ENCODE measurements at places on chromosomes 2 and 18.

DNA sequence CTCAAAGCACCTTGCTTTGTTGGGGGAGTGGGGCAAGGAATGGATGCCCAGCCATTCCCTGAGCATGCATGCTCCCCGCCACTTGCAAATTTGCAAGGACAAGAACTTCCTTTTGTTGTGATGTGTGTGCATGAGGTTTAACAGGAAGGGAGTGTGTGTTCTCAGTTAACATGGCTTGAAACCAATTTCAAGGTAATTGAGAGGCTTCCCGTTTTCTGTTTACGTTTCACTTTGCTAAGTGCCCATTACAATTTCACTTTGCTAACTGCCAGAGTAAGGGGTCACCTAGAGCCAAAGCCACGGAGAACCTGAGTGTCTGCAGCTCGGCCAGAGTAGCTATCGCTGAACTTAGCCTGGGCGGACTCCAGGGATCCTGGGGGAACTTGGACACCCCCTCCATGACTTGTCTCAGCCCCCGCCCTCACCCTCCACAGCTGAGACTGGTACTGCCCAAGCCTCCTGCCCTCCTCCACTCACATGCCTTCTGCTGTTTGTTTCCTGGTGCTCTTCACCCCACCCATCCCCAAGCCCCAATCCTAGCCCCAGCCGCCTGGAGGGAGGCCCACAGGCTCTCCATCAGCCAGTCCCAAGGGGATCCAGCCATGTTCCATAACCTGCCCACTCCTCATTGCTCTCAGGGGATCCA lies 53.6 kb upstream of the LAPTM4A start:
- DNase-seq, result no peak

DNA sequence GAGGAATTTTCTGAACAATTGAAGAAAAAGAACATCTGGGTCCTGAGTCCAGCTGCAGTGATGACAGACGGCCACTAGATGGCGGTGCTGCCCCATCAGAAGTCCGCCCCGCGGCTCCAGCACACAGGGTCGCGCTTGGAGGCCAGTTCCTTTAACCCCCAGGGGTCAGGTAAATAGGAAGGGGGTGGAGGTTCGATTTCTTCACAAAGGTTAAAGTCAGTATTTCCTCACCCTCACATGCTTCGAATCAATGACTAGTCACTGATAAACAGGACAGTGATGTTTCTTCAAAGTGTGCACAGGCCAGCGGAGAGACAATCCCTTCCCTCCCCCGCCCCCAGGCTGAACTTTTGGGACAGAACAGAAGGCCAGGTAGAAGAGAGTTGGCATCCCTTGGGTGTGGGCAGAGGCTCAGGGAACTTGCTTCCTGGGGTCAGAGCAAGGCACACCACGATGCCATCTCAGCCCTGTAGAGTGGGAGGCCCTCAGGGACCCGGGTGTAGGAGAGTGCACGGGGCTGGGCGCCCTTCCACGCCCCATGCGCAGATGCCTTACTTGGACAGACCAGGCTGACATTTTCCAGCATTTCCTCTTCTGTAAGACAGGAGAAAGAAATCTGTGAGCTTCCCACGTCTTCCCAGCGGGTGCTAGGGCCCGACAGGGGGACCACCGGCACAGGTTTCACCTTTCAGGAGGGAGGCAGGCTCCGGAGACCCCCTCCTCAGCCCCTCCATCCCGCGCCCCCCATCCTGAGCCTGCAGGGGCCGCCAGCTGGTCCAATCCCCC lies 722 bp downstream of the APOB start:
- DNase-seq, result peak; percentile 26

GRCh38 chr2:33136566-33136965 lies 189.8 kb downstream of the LTBP1 start:
- DNase-seq, result no peak

GRCh38 chr2:15006667-15007066 lies 374.1 kb downstream of the LRATD1 start:
- DNase-seq, result no peak

DNA sequence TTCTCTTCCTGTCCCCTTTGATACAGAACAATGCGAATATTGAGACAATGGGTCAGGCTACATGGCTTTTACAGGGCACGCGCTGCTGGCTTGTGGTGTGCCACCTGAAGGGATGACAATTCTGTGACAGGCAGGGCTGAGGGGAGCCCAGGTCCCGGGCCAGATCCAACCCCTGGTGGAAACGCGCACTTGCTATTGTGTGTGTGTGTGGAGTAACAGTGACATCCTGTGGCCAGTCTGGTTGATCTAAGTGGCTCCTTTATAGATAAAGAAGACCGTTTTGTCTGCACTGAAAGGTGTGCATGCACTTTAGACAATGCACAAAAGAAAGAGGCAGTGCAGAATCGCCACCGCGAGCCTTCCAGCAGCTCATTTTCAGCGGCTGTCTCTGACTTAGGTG lies 273.6 kb downstream of the HRH4 start:
- no peak for DNase-seq

DNA sequence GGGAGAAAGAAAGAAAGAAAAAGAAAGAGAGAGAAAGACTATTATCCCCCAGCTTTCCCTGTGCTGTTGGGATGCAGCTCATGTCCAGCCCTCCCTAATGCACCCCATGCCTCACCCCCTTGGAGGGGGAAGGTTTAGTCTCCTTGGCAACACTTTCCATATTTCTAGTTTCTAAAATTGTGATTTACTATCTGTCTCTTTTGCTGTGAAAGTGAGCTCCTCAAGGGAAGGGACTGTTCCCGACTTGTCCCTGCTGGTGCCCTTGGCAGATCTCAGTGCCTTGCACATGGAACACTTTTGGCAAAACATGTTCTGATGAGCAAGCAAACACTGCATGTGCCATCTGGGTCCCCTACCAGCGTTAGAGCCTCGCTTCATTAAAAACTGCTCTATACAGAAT lies 11.7 kb upstream of the NAPG start:
- DNase-seq, result no peak

DNA sequence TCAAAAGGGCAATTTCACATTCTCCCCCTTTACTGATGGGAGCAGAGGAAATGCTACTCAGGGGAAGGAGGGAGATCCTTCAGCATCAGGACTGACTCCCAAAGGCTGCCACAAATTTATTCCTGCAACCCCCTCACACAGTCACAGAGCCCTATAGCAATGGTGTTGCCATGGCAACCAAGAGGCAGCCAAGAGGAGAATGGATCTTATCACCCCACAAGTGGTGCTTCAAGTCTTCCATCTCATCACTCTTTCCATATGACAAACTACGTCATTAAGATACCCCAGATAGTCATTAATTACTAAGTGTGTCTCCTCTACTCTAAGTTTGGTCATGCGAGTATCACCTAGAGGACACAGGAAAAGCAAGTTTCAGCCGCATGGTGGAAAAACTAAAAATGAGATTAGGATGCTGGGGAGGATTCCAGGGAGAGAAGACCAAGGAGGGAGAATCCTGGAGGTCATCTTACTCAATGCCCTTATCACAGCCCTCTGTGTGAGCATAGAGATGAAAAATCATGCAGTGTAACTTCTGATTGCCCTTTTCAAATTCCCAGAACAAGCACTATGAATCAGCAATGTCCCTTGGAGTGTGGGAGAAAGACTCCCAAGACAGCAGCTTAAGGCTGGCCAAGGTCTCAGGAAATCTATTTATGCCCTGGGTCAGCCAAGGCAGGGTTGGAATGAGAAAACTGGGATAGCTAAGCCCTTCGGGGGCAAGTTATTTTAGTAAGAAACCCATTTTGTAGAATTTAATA lies 885.7 kb upstream of the KLHL29 start:
- no peak for DNase-seq

All from activated naive CD4-positive, alpha-beta T cell (primary cell).